ENCODE measurements at places on chromosomes 11 and 22.

- peak; percentile 34 for DNase-seq
These were observed 44.5 kb downstream of the TRIOBP start for GRCh38 chr22:37741312-37741795.

DNA sequence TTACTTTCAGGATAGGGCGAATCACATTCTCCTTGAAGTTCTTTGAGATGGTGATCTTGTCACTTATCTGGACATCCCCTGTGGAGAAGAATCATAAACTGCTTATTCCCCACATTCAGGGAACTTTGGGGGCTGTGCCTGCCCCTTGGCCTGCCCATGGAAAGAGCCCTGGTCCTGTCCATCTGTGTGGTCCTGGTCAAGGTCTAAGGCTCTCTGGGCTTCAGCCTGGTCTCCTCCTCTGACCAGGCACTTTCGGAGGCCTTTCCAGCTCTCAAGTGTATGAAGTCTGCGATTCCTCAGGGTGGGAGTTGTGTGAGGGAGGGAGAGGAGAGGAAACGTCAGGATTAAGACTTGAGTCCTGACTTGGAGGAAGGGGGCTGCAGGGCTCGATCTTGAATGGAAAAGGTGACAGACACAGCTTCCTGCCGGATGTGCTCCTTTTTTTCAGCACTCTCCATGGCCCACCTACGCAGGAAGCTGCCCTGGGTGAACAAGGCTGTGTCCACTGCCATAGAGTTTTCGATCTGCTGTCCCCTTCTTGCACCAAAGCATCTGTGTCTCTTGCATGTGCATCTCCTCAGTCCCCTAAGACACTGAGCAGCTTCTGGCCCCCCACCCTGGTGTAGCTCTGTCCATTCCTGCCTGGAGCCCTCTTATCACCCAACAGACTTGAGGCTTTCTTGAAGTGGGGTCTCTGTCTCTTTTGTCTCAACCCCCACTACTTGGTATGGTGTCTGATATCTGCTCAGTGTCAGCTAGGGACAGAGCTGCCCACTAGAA lies 50.8 kb upstream of the PHOX2A start:
- DNase-seq = no peak

- DNase-seq = peak; percentile 77
These were observed 13.9 kb downstream of the OTUB1 start for GRCh38 chr11:64000026-64000739.

GRCh38 chr11:28439403-28439802 lies 331.2 kb downstream of the METTL15 start:
- DNase-seq = no peak

- no peak for DNase-seq
These were observed 2.5 kb upstream of the IFITM10 start for GRCh38 chr11:1752907-1753228.

- DNase-seq = no peak
These were observed 87.8 kb upstream of the TOP3B start for GRCh38 chr22:22070371-22070824.

- DNase-seq = no peak
These were observed 156.5 kb upstream of the ZC3H12C start for GRCh38 chr11:109936661-109937180.
